ENCODE measurements at places on chromosomes 7 and 10.
A peak's percentile ranks its signal among the peaks of the same experiment; 100 is the strongest.

- no peak for DNase-seq
Observed at GRCh38 chr7:31724696-31725095, 37.7 kb downstream of the PPP1R17 start.

DNA sequence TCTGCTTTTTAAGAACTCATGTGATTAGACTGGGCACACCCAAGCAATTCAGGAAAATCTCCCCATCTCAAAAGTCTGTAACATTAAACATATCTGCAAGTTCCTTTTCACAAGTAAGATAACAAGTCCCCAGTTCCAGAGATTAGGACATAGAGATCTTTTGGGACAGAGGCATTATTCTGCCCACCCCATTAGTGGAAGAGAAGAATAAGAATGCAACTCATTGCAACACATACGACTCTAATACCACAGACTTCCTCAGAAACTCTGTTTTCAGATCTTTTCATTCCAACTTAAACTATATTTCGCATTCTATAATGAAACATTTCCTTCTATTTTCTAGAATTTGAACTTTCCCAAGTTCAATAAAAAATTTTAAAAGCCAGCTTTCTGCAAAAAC, 137.7 kb downstream of the SEMA3C start:
- DNase-seq, result no peak

DNA sequence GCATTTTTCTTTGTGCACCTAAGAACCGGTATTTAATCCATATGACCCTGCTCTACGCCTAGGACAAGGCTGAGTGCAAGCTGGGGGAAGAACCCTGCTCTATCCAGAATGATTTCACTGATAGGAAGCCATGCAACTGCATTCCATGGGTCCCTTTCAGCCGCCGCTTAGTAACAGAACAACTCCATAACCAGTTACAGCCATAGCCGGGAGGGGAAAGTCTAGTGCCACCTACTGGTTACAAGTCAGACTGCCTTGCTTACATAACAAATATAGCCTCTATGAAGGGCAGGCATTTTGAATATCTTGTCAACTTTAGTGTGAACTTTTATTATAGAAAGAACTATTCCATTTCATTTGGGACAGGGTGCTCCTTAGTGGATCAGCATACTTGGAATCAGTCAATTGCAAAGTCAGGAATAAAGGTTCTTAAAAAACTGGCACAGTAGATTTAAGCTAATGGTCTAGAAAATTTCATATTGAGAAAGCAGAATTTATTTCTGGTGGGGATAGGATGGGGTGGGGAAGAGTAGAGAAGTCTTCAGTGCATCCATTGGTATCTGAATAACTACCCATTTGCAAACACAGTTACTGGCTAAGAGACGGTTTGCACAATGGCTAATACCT, 521.7 kb downstream of the ADRA2A start:
- DNase-seq, result peak; percentile 27

- no peak for DNase-seq
Observed at GRCh38 chr7:28330384-28331070, 81.8 kb upstream of the CREB5 start.

DNA sequence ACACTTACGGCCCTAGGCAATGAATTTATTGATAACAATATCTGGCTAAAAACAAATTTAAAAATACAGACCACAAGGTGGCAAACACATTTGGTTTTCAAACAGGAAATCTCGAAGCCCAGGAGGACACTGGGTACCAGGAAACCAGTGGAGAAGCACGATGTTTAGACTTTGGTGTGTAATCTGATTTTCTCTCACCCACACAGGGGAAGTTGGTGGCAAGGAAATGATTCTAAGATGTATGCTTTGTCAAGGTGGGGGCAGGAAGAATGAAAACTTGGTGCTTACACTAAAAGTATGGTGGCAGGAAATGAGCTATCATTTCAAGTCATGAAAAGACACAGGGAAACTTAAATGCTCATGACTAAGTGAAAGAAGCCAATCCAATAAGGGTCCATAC, 113.2 kb upstream of the ANKRD1 start:
- DNase-seq, result no peak

- DNase-seq, result no peak
Observed at GRCh38 chr7:5694221-5694754, 87.2 kb downstream of the RNF216 start.

DNA sequence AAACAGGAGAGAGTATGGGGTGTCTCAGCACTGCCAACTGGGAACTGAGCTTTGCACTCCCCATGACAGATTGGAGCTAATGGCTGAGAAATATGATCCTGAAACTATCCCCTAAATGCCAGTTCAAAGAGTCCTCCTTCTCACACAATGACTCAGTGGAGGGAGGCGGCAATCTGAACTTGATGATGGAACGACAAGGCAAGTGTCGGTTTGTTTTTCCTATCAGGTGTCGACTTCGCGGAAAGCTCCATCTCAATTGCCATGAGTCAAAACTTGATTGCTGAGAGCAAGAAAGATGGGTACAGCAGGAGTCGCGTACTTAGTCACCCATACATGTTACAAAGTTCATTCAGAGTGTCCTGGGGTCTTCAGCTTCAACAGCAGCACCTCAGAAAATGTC, 52.5 kb downstream of the NPY start:
- no peak for DNase-seq

DNA sequence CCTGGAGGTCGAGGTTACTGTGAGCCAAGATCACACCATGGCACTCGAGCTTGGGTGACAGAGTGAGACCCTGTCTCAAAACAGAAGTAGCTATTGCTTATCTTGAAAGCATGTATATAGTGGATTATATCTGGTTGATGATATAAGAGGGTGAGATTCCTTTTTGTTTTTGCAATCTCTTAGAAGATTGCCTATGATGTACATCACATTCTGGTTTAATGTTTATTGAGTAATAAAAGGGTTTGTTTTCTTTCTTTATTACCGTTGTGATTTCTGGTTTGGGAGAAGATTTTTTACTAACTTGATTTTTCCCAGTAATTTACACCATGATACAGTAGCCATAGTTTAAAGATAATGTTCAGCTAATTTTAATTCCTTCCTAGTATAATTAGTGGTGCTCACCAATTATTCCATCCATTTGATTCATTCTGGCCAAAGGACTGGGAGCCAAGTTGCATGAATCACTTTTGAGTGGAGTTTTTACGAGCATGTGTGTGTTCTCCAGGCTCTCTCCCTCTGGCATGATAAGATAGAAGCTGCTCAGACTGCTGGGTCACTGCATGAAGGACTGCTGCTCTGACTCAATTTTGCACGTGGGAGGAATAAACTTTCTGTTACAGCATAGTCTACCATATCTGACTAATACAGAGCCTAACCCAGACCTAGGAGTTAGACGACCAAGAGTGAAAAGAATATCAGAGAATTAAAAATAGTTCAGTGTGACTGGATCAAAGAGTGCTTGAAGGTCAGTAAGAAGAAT, 13.5 kb upstream of the TSPAN13 start:
- DNase-seq, result no peak

DNA sequence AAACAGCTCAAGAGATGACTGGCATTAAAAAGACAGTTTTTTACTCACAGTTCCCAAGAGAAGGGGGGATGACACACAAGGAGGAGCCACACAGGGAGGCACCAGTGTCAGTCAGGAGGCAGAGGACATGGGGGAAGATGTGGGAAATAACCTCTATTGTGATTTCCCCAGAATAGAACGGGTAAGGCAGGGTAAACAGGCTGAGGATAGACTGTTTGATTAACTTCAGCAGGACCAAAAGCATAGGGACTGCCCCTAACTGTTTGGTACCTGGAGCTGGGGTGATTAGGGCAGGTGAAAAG, 60.7 kb downstream of the RAPGEF5 start:
- DNase-seq, result no peak

DNA sequence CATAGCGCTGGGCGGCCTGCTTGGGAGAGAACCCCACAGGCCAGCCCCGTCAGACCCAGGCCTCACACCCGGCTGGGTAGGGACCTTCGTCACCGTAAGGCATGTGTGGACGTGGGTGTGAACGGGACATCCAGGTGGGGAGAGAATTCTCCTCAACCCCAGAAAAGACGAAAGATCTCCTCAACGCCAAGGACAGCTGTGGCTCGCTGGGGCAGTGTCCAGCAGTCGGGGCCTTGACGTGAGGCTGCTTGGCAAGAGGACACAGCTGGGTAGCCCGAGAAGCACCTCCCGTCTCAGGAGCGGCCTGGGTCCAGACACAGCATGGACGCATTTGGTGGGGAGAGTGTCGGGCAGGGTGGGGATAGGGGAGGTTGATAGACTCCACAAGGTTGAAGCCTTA, 1.2 kb upstream of the SLIT1 start:
- DNase-seq, result no peak

GRCh38 chr7:10106609-10107008, 867.1 kb upstream of the PHF14 start:
- DNase-seq, result no peak

GRCh38 chr7:6546498-6547251, 4.6 kb downstream of the GRID2IP start:
- no peak for DNase-seq

DNA sequence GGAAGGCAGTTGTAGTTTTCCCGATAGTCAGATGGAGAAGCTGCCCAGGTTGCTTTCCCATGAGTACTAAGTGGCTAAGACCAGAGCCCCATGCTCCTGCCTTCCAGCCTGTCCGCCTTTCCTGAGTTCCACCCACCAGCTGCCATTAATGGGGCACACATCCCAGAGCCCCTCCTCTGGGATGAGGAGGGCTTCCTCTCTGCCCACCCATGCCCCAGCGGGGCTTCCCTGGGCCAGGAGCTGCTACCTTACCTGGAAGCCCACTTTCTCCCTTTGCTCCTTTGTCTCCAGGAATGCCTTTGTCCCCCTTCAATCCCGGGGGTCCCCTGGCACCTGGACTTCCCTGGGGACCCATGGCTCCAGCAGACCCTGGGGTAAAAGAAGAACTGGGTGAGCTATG, 7.8 kb downstream of the SFTPD start:
- DNase-seq, result no peak

- no peak for DNase-seq
Observed at GRCh38 chr7:44286182-44286617, 39.2 kb downstream of the CAMK2B start.

DNA sequence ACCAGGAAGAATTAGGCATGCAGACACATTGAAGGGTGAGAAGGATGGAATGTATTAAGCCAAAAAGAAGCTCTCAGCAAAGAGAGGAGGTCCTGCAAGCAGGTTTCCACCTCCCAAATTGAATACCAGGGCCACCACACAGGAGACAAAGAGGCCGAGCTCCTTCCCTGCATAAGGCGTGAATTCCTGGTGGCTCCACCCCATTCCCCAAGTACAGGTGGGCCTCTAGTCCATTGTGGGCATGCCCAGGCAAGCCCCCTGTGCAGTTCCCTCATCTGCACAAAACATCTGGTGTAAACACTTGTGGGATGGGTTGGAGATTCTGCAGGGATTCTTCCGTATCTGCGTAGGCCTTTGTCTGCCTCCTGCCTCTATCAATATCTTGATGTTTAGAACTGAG, 817.5 kb downstream of the NRG3 start:
- no peak for DNase-seq

GRCh38 chr7:71019706-71020105, 112.2 kb upstream of the GALNT17 start:
- DNase-seq, result no peak

DNA sequence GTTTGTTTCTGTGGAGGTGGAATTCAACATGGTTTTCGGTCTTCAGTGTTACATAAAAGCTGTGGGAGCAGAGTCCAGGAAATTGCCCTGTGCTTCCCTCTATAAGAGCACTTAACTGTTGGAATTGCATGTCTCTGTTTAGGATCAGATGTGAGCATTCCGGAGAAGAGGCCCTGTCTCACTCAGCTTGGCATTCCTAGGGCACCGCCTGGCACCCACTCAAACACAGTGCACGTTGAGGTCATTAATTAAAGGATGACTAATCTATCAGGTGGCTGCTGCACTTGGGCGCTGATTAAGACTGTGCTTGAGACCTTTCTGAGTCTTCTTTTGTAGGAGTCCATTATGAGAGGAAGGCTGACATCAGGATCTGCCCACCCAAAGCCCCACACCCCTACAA, 82.8 kb upstream of the VIPR2 start:
- DNase-seq, result no peak

GRCh38 chr7:36949711-36950600, 225.7 kb upstream of the AOAH start:
- no peak for DNase-seq
